ENCODE measurements at places on chromosomes 2 and 18.

- no peak for DNase-seq
Observed at GRCh38 chr2:236254001-236254400, 10.2 kb downstream of the ASB18 start.

GRCh38 chr2:24247592-24247991, 72.7 kb downstream of the FAM228A start:
- DNase-seq, result no peak

DNA sequence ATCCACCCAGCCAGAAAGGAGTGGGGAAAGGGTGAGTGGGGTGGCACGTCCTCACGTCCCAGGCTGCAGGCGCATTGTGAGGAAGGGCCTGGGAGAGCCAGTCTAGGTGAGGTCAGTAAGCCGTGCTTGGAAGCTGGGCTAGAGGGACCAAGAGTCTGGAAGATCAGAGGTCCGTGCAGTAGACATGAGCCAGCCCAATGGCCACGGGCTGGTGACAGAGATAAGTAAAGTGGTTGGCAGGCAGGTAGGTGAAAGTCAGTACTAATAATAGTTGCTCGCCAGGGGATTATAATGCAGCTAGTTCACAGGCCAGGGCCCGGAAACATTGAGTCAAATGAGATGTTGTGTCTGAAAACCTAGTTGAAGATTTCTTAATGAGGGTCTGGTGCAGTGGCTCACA, 133.2 kb downstream of the GBX2 start:
- DNase-seq, result no peak

DNA sequence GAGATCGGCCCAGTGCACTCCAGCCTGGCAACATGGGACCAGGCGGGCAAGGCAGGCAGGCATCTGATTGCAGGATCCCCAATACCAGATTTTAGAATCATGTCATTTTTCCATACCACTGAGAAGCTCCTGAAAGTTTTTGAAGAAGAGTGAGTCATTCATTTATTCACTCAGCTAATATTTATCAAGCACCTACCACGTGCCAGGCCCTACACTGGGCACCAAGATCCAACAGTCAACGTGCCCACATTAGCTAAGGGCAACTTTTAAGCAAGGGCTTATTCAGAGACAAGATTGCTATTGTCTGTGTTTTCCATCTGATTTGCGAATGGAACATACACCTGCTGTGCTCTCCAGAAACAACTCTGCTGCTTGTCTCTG, 126.8 kb upstream of the LGALSL start:
- DNase-seq, result no peak

DNA sequence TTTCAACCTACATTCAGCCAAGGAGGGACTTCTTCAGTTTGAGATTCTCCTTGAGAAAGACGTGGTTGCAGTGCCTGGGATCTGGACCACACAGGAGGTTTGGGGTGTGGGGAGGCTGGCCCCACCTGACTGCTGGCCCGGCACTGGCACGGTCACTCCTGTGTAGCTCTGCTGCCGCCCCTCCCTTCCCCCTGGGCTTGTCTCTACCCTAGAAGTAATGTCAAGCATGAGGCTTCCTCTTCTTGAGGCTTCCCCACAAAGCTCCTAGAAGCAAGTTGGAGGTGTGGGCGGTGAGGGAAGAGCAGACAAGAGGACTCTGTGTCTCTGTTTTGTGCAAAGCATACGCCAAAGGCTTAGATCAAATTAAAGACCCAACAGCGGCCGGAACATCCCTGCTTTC, 8.7 kb downstream of the KLHL29 start:
- no peak for DNase-seq

DNA sequence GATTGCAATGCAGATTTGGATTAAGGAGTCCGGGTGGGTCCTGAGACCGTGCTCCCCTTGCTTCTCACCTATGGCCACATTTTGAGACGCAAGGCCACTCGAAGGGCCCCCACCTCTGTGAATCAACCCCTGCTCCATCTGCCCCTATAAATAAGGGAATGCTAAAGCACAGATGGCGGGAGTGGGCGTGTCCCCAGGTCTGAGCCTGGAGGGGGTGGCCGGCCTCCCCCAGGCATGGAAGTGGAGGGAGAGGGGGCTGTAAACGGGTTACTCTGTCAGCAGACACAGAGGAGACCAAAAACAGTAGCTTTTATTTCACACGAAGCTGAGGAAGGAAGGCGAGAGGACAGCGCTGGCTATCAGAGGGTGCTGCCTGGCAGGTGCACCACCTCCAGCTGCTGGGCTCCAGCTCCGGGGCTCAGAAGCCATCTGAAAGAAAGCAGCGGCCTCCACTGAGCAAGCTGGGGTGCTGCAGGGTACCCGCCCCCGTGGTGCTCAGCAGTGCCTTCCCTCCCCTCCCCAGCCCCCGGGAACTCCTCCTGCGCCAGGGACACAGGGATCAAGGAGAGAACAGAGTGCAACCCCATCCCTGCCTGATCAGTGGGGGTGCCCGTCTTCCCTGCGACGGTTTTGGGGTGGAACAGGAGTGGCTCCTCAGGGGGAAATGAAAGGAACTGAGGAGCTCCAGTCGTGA, 56.7 kb upstream of the RAB6C start:
- DNase-seq, result no peak
